LHCN-M2 (cell line): ENCODE measurements at places on chromosomes 3 and 15.

- DNase-seq, result no peak
Measured at GRCh38 chr3:126146525-126147146, 33.8 kb downstream of the ALDH1L1 start.

DNA sequence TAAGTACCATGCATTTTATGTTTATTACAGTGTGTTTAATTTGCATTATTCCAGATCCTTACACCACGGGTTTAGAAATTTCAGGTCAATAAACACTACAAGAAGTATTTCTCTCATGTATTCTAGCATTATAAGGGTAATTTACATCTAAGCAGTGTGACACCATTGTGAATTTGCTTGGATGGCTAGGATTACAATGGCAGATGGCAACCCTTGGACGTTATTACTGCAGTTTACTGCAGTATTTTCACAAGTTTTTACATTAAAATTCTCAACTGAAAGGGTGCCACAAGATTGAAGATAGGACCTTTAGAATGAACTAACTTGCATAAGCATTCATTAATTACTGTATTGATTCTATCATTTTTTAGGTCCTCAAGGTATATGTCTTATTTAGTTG lies 538.8 kb downstream of the NLGN1 start:
- DNase-seq, result no peak

- DNase-seq, result peak; percentile 29
Measured at GRCh38 chr3:113498221-113499005, 16.5 kb downstream of the SPICE1 start.

- DNase-seq, result no peak
Measured at GRCh38 chr3:52819936-52820335, 10.5 kb downstream of the ITIH4 start.

DNA sequence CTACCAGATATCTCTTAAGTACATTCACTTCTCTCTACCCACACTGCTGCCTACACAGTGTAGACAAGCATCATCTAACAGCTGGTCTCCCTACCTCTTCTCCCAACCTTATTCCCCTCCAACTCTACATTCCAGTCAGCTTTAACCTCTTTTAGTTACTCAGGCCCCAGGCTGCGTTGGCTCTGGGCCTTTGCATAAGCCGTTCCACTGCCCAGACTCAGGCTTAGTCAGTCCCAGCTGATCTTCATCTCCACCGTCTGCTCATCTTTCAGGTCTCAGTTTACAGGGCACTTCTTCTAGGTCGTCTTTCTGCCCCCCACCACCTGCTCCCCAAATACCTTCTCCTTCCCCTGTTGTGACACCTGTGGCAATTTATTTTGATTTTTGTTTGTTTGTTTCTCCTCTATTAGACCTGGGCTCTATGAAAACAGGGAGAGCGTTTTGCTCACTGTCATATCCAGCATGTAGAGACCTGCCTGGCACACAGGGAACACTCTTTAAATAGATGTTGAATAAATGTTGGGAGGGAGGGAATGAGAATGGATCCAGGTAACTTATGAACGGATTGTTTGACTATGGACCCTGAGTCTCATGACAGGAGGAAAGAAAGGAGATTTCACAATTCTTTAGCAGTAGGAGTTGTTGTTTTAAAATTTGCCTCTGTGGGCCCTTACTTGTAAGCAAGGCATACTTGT lies 11.1 kb downstream of the SLC27A2 start:
- DNase-seq, result no peak

DNA sequence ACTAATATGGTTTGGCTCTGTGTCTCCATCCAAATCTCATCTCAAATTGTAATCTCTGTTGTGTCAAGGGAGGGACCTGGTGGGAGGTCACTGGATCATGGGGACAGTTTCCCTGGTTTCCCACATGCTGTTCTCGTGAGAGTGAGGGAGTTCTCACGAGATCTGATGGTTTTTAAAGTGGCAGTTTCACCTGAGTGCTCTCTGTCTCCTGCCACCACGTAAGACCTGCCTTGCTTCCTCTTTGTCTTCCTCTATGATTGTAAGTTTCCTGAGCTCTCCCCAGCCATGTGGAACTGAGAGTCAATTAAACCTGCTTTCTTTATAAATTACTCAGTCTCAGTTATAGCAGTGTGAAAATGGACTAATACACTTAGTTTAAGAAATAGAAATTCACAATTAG lies 228.9 kb downstream of the CD47 start:
- no peak for DNase-seq

- DNase-seq, result peak; percentile 71
Measured at GRCh38 chr15:55649058-55649423, 60.9 kb upstream of the PYGO1 start.

- peak; percentile 23 for DNase-seq
Measured at GRCh38 chr3:64992530-64993285, 304.9 kb upstream of the ADAMTS9 start.

- DNase-seq, result peak; percentile 80
Measured at GRCh38 chr3:157082305-157082982, 77.5 kb downstream of the CCNL1 start.

- no peak for DNase-seq
Measured at GRCh38 chr3:167445491-167445890, 28.4 kb downstream of the SERPINI2 start.

DNA sequence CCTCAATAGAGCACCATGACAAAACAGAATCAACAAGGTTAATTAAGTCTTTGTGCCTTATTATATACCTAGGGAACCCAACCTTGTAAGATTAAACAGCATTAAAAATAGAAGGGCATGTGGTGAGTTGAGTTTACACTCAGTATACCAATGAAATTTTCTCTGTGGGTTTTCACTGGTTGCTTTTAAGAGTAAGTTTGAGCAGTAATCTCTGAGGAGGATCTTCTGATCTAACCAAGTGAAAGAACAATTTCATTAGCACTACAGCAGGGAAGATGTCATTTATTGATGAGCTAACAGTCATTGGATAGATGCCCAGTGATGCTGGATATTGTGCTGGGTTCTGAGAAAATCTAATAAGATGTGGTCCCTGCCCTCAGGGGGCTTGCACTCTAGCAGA lies 26.9 kb upstream of the AKAP13 start:
- DNase-seq, result no peak

- DNase-seq, result peak; percentile 48
Measured at GRCh38 chr3:150495563-150496168, 50.6 kb downstream of the SERP1 start.

DNA sequence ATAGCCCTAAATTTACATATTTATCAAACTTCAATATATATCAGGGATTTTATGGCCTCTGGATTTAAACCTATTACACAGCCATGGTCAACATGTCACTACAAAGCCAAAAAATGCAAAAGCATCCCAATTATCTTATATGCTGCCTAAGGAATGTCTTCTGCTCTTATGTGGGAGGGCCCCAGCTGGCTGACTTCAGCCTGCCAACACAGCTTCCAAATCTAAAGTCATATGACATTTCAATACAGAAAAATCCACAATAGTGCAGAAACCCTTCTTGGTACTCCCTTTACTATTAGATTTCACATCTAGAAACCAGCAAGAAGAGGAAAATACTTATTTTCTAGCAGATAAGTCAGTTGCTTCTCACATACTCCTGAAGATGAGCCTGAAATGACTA lies 6.4 kb downstream of the PFN2 start:
- DNase-seq, result no peak

GRCh38 chr3:134073583-134073945 lies 43.8 kb upstream of the SLCO2A1 start:
- no peak for DNase-seq

DNA sequence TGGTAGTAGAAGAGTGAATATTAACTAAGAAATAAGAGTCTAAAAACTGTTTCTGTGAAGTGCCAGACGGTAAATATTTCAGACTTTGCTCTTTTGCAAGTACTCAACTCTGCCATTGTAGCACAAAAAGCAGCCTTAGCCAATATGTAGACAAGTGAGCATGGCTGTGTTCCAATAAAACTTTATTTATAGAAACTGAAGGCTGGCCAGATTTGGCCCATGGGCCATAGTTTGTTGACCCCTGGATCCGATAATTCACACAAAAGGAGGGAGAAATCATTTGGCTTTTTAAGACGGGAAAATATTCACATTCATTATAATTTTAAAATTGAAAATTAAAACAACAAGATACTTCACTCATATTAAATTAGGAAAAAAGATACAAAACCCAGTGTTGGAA lies 15.4 kb downstream of the EID1 start:
- no peak for DNase-seq

DNA sequence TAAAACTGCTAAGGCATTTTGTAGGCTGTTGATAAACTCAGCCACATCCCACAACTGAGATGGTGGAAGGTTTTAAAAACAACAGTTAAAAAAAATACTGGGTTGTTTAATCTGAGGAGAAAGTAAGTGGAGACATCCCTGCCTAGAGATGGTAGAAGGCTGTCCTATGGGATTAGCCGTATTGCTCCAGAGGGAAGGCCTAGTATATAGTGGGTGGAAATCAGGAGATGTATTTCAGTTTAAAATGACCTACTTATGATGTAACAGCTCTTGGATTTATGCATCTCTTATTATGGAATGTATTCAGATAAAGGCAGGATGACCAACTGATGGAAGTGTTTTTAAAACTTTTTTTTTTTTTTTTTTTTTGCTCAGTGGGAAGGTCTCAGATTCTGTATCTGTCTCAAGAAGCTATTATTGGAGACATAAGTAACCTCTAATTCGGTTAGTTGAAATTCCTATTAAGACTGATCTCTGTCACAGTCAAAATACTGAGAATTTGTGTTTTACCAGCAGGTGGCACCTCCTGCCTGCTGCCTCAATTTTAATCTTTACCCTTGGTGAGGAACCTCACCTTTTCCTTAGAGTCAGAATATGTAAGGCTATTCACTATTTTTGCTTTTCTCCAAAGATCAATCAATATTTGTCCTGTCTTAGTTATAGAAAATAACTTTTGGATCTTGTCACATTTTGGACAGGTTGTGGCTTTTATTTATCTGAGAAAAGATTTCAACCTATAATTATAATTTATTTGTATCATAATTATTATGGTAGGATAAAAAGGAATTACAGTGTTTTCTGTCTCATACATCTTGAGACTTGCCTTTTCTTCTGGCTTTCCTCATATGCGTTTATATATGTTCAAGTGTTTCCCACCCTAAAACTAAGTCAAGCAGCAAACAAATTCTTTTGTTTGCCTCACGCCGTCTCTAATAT lies 63.0 kb downstream of the VPS8 start:
- DNase-seq, result peak; percentile 13

GRCh38 chr3:13092621-13093617 lies 19.7 kb upstream of the IQSEC1 start:
- DNase-seq, result no peak

- peak; percentile 72 for DNase-seq
Measured at GRCh38 chr15:62624547-62625378, 417.8 kb upstream of the TPM1 start.

DNA sequence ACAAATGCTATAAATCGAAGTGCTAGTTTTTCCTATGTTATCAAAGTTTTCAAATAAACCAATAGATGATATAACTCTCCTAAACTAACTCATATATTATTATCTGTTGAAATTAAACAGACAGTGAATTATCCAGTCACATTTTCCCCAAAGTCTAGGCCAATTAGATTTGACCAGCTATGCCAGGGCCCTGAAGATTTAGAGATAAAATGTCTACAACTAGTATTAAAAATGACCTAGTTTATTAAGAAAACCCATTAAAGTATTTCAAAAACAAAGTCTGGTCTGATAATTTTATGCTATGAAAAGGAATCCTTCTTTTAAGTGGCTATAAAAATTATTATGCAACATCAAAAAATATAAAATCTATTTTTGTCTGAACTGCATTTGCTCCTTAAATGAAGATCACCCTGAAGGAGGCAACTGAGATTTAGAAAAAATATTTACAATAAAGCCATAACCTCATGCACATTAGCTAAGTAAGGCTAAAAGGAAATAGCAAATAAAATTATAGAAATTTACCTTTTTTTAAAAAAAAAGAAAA lies 83.4 kb upstream of the MEX3B start:
- DNase-seq, result no peak

GRCh38 chr3:46089237-46090011 lies 62.1 kb upstream of the XCR1 start:
- peak; percentile 96 for DNase-seq

DNA sequence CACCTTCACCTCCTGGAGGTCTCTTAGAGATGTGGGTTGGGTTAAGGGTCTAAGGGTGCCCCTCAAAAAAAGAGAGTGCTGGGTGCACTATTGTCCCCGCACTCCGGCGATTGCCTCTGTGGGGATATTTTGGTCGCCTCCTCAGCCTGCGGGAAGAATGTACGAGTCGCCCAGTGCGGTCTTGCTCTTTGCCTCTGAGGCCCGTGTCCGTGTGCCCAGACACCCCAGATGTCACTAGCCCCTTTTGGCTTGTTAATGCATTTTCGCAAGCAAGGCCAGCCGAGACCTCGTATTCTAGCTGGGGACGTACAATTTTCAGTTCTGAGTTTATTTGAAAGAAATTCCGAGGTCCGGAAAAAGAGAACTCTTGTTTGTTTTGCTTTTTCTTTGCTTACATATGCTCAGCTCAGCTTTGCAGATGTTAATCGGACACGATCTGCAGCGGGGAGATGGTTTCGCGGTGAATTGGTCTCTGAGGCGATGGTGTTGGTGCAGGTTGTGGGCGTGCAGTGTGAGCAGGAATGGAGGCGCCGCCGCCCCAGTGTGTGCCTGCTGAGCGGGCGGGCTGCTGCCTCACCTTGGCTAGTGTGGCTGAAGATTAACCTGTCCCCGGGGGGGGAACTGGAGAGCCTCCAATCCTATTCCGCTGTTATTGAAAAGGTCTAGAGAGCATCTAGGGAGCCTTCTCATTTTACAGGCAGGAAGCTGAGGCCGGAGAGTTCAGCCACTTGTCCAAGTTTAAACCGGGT lies 1.4 kb downstream of the ST6GAL1 start:
- peak; percentile 10 for DNase-seq

DNA sequence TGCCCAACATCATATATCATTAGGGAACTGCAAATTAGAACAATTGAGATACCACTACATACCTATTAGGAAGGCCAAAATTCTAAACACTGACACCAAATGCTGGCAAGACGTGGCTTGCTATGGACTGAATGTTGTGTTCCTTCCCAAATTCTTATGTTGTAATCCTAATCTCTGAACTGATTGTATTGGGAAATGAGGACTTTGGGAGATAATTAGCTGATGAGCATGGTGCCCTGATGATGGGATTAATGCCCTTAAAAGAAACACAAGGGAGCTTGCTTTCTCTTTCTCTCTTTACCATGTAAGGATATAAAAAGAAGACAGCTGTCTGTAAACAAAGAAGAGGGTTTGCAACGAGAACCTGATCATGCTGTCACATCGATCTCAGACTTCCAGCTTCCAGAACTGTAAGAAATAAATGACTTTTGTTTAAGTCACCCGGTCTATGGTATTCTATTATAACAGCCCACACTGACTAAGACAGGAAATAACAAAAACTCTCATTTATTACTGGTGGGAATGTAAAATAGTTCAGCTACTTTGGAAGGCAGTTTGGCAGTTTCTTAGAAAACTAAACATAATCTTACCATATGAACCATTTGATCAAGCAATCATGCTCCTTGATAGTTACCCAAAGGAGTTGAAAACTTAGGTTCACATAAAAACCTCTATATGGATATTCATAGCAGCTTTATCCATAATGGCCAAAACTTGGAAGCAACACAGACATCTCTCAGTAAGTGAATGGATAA lies 458.3 kb upstream of the CBLB start:
- peak; percentile 43 for DNase-seq
